ENCODE measurements at places on chromosomes 1 and 21.

DNA sequence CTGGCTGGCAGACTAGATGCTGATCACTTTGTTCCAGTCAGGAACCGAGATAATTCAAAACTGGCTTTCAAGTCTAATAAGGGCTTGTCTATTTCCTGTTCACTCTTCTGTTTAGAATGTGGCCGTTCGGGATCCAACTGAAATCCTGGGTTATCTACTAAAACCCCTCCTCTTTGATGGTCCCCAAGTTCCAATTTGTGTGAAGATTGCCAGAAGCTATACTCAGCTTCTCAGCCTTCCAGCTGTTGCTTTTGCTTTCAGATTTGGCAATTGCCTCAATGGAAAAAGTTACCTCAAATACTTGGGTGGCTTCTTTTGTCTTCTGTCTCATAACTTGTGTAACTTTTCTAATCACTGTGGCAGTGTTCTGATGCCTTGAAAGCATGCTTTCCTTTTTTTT, 43.7 kb downstream of the BTBD8 start:
- no peak for DNase-seq

DNA sequence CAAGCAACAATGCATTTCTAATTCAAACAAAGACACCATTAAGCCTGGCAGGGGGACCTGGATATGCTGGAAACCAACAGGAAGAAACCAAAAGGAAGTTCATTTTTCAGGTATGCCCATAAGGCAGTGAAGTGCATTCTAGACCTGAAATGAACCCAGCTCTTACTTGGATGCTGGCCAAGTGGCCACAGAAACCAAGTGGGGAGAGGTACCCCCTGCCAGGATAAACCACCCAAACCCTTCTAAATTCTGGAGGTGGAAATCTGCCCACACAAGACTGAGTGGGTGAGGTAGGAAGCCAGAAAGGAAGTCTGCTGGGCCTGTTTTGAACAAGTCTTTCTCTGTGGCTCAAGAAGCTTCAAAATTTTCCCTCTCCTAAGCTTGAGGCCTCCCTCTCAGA, 2.6 kb downstream of the CD5L start:
- no peak for DNase-seq

- no peak for DNase-seq
Observed at GRCh38 chr1:171585715-171586114, 36.3 kb upstream of the MYOCOS start.

DNA sequence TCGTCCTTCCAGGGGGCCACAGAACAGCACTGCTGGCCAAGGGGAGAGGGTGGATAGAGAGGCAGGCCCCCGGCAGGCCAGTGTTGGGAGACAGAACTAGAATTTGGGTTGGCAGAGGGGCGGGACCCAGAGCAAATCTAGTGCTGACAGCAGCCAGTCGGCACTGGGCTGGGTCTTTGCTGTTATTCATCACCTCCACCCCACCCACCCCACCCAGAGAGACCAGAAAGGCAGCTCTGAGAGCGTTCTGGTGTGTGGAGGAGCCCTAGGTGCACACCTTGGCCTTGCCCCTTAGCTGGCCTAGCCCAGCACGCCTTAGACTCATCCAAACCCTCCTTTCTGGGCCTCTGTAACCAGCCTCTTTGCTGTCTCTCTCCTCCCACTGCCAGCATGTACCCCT, 6.4 kb upstream of the PKP1 start:
- no peak for DNase-seq

DNA sequence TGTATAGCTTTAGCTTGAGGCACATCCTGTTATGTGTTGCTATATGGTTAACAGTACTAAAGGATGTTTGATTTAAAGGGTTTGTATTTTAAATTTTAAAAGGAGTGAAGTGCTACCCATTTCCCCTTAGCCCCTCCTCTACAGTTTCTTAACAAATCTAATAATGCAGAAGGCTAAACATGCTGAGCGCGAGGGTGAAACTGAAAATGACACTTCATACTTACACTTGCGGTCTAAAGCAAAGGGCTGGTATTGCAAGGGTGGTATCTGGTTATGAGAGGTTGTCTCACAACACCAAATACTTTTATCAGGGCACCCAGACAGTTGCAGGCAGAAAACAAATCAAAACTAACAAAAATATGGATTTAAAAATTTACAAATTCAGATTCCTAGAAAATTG, 172.3 kb downstream of the SIPA1L2 start:
- no peak for DNase-seq

DNA sequence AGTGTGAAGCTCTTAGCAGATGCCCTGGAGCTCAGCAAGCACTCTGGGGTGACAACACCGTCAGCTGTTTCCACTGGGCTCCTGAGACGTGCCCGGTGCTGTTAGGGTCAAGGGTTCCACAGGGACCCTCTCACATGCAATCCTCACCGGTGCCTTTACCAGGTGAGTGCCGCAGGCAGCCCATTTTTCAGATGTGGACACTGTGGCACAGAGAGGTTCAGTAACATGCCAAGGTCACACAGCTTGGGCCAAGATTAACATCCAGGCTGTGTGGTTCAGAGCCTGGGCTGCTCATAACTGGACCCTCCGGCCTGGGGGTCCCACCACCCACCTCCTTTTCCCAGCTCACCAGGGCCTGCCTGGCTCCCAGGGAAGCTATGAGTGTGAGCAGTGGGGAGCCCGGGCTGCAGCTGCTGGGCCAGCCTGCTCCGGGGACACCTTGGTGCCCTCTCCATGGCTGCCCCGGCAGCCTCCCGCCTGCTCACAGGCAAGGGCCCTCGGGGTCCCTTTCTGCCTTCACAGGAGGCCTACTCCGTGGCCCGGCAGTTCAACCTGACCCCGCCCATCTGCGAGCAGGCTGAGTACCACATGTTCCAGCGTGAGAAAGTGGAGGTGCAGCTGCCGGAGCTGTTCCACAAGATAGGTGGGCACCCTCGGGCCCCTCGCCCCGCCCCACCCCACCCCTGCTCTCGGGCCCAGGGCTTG, 49.3 kb downstream of the KCNAB2 start:
- DNase-seq = no peak

GRCh38 chr1:54569339-54569738, 21.3 kb downstream of the ACOT11 start:
- DNase-seq = no peak

- DNase-seq = no peak
Observed at GRCh38 chr1:212713465-212714136, 14.0 kb upstream of the BATF3 start.

GRCh38 chr1:226302731-226303130, 6.2 kb downstream of the LIN9 start:
- no peak for DNase-seq
